ENCODE measurements at places on chromosomes 2 and 18. TPM values are rescaled to one million over a fixed set of nuclear protein-coding genes. Genes with fewer than 3 reads are reported as not detected.

The VIT gene
- 1.2 TPM for total RNA-seq

GRCh38 chr18:23631746-23632145 is 31.0 kb downstream of the ANKRD29 start:
- DNase-seq: no peak

DNA sequence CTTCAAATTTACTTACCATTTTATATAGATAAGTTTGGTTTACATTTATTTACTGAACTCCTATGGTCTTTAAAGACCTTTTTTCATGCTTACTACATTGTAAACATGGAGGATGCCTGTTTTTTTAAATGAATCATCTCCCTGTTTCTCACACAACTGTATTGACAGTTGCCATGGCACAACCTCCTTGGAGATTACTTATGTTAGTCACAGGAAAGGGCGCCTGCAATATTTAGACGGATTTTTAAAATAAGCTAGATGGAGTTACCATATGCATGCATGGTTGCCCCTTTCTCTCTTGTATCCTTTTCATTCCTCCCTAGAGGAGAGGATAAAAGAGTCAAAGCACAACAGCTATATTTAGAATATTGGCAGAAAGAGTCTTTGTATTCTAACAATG is 34.8 kb upstream of the CCDC102B start:
- DNase-seq: no peak

The C2orf80 gene
- total RNA-seq: not detected

DNA sequence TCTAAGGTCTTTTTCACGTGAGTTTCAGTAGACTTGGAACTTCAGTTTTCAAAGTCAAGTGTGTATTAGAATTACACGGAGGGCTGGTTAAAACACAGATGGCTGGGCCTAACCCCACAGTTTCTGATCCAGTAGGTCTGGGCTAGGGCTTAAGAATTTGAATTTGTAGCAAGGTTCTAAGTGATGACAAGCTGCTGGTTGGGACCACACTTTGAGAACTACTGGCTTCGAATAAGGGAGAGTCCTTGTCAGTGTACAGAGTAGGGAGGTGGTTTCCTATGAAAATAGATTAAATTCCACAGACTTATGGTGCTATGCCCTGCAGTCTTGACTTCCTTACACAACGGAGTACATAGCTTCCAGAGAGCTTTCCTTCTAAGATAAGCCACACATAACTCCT is 4.5 kb downstream of the RHOB start:
- no peak for DNase-seq

The MPHOSPH10 gene
- 53.2 TPM for total RNA-seq

The BOLL gene
- total RNA-seq: not detected

The NEB gene
- total RNA-seq: 17.6 TPM

DNA sequence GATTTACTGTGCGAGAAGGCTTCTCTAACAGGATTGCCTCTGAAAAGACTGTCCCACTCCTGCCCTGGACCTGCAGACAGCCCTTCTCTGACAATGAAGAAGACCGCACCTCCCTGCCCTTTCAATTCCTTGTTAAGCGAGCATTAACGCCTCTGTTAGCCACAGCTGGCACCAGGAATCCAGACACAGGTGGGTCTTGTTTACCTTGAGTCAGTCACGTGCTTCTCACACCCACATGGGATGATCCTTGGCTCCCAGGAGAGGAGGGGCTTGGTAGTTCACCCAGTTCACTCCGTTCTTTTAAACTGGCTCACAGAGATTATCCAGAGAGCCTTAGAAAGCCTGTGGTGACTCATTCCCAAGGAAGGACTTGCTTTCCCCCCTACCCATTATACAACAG is 410.5 kb upstream of the MEIS1 start:
- peak; percentile 40 for DNase-seq

The MYO5B gene
- 28.3 TPM for total RNA-seq

DNA sequence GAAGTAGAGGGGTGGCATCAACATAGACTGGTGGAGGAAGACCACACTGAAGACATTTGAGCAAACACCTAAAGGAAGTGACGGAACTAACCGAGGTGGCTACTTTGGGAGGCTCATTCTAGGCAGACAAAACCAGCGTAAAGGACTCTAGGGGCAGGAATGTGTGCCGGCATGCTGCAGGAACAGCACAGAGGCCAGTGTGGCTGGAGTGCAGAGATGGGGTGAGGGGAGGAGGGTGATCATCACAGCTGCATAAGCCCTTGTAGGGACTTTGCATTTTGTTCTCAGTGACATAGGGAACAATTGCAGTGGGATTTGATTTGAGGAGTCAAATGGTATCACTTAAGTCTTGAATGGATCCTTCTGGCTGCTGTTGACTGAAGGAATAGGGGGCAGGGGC is 253.5 kb downstream of the NCKAP5 start:
- no peak for DNase-seq

DNA sequence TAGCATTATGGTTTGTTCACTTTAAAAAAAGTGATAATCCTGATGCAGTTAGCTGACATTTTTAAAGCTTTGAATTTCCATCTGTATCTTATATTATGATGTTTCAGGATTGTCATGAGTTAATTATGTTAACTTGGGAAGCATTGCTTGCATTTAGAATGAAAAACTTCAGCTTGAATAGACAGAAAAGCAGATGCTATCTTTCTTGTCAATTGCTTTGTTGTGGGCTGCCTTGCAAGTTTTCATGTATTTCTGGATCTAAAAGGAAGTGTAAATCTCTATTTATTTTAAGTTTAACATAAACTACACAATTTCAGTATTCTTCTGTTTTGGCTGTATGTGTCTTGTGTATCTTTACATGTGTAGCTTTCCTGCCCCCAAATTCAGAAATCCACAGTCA is 479.5 kb downstream of the ARHGAP15 start:
- no peak for DNase-seq

DNA sequence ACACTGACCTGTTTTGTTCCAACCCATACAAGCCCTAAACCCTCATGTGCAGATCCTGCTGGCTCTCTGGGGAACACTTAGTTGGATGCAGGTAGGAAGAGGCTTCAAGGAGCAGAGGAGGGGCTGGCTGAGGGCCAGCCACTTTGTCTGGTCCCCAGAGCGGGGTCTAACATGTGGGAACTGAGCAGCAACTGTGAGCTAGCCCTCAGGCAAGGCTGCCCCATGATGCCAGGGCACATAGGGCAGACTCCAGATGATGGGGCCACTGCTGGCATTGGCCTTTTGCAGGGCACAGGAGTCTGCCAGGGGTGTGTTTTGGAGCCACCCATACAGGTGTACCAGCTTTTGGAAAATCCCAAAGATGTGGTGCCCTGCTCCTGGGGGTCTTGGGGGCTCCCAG is 67.7 kb downstream of the HPCAL1 start:
- no peak for DNase-seq

DNA sequence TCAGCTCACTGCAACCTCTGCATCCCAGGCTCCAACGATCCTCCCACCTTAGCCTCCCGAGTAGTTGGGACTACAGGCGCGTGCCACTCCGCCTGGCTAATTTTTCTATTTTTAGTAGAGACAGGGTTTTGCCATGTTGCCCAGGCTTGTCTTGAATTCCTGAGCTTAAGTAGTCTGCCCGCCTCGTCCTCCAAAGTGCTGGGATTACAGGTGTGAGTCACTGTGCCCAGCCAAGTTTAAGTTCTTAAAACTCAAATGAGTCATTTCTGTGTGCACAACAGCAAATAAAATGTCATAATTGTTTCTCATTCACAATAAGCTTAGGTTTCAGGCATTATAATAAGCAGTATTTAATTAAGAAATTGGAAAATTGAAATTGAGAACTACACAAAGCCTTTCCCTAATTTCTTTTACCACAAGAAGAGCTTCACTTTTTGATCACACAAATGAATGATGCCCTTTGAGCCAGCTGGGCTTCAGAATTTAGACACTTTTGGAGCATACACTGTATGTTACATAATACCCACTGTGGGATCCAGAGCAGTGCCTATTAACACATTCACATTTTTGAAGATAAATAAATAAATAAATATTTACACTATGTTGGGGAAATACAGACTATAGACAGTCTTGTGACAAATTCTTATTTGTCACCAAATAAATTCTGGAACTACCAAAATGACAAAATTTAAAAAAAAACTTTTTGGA is 8.6 kb upstream of the ME2 start:
- DNase-seq: no peak

GRCh38 chr2:58239243-58239925 is 1.7 kb downstream of the FANCL start:
- DNase-seq: no peak

The GPBAR1 gene
- total RNA-seq: 0.29 TPM

DNA sequence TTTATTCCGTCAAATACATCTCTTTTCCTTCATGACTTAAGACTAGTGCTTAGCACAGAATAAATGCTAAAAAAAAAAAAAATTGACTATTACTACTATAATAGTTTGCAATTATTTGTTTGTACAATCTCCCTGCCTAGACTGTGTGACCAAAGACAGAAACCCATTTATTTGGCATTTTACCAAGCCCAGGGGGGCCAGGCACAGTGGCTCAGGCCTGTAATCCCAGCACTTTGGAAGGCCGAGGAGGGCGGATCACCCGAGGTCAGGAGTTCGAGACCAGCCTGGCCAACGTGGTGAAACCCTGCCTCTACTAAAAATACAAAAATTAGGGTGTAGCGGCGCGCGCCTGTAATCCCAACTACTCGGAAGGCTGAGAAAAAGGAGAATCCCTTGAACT is 1.4 kb downstream of the ASB3 start:
- no peak for DNase-seq
